ENCODE measurements at places on chromosomes 11 and 22. TPM values are rescaled to one million over a fixed set of nuclear protein-coding genes. Genes with fewer than 3 reads are reported as not detected.

- DNase-seq: no peak
Observed at GRCh38 chr11:85740481-85741400, 54.7 kb upstream of the CCDC89 start.

- DNase-seq: no peak
Observed at GRCh38 chr22:36100134-36100824, 60.3 kb downstream of the APOL3 start.

DNA sequence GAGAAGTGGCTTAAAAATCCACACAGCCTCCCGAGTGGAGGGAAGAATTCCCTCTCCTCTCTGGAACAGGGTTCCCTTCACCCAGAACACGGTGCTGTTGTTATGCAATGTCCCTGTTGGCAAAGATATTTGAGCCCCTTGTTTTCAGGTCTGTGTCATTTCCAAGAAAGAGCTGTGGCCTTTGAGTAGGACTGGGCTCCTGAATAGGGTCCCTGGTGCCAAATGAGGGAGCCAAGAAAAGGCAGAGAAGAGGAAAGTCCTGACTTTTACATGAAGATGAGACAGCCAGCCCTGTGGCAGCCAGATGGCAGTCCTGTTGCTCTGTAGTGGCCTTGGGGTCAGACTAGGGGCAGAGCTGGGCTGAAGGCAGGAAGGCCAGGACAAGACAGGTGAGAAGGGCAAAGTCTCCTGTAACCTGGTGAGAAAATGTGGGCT, 51.2 kb upstream of the ELF5 start:
- DNase-seq: no peak

- DNase-seq: no peak
Observed at GRCh38 chr11:60310407-60310998, 16.6 kb upstream of the MS4A6E start.

DNA sequence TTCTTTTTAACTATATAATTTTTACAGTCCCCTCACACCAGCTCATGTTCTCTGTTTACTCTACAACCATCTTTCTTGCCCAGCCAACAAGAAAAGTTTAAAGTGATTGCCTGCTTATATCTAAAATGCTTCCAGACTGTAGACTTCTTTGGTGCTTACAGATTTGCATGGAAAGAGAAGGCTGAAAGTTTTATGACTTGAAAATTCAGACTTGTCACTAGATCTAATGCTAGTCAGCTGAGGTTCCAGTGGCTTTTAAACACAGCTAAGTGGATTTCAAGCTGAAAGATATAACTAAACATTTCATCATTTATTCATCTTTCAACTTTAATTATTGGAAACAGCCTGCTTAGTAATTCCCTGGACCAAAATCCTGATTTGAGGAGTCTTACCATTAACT, 178.4 kb downstream of the NAV2 start:
- no peak for DNase-seq

- no peak for DNase-seq
Observed at GRCh38 chr11:121557348-121557747, 104.6 kb upstream of the SORL1-AS1 start.

DNA sequence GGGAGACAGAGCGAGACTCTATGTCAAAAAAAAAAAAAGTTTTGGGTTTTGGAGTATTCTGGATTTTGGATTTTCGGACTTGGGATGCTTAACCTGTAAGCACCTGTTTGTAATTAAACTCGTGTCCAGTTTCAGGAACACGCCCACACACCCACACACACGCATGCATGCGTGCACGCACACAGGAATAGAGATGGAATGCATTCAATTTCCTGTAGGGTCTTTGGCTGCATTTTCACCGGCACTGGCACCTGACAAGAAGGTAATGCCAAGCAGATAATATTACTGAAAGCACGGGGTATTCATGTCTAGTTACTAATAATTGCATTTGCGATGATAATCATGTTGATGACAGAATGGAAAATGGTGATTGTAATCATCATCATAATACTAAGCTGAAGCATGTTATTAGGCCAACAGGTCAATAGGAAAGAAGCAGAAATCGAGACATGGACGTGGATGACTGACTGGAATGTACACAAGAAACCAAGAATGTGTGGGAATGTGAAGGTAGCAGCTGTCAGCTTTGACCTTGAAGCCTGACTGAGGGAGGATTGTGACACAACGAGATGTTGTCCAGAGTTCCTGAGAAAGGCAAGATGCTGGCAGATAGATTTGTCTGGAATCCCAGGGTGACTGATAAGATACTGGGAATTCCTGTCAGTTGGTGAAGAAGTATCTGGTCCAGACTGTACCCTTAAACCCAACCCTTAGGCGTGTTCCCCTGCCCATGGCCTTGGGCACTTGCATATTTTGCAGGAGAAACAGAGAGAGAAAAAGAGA, 108.6 kb downstream of the SYN3 start:
- DNase-seq: no peak

DNA sequence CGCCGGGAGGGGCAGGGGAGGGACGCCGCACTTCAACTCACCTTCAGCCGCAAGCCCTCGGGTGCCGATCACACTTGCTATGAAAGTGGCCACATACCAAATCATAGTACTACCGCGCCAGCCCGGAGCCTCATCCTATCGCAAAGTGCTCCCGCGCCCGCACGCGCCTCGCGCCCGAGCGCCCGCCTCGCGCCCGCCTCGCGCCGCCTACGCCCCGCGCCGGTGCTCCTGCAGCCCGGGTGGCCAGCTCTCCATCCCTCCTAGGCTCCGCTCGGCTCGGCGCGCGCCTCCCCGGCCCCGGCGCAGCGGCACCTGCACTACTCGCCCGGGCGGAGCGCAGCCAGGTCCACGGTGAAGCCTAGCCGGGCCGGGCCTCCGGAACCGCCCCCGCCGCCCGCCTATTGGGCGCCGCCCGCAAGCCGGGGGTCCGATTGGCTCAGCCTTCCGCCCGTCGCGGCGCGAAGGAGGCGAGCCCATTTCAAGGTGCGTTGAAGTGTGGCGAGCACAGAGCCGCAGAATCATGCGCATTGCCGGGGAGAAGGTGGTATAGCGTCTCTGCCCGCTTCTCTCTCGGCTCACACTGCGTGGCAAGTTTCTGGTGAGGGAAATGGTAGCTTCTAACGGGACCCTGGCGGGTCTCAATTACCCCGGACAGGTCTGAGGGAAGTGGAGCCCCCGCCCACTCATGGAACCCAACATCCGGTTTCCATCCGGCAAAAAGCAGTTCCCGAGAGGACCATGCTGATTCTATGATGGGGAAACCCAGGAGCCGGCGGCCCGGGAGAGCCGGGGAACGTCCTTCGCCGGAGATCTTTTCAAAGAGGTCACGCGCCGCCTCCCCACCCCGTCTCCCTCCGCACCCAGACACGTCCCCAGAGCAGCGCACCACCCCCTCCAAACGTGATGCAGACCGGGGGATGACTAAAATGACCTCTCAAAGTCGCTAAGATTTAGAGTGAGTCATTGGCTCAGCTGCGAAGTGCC, at the start of gene IGSF9B:
Gene IGSF9B (minus strand): TSS at position 319 of the 984 bp plus-strand sequence. CDS start 214 bp downstream, at position 105.
- DNase-seq: no peak

DNA sequence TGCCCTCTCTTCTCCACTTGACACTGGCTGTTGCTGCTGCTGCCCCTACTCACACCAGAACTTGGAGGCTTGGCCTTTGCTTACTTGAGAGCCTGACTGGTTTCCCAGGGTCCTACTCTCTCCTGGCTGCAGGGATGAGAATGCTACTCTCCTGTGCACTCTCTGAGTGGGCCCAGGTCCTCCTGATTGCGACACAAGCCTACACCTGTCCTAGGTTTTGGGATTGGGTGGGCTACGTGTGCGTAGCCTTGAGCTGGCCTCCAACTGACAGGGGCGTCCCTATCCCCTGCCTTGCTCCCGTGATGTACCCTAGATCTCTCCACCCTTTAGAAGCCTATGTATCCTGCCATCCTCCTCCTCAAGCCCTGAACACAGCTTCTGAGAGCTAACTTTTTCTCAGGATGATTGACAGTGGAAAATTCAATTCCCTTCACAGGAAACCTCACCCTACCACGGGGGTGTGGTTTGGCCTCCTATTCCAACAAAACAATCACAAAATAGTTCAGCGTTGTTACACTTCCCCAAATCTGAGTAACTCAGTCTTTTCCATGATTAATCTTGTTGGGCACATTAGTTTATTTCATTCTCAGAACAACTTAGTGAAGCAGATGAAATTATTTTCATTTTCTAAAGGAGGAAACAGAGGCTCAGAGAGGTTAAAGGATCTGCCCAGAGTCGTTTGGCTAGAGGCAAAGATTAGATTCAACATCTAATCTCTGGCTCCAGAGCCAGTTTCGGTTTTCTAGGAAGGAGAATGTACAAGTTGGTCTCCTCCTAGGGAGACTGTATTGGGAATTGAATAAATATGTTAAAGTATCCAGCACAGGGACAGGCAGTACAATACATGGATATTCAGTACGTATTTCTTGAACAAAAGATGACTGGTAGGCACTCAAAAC, 17.6 kb upstream of the AMOTL1 start:
- no peak for DNase-seq

DNA sequence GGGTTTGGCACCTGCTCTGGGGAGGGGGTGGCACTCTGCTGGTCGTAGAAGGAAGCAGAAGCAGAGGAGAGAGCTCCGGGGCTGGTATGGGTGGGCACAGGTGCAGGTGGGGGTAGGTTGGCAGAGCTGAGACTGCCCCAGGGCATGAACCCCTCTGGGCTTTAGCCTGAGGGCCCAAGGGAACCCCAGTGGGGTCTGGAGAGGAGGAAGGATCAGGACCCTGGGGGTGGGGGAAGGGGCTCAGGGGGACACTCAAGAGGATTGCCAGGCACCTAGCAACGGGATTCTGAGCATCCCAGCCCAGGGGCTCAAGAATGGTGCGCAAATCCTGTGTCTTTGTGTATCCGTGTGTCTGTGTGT, 6.3 kb downstream of the ALDH3B2 start:
- DNase-seq: no peak

- DNase-seq: no peak
Observed at GRCh38 chr22:37752189-37753087, 55.3 kb upstream of the GCAT start.

PYGM gene
- not detected for total RNA-seq

MAP6 gene
- 1.5 TPM for total RNA-seq

KCNQ1OT1 gene
- total RNA-seq: 2.2 TPM

PRSS23 gene
- total RNA-seq: 282 TPM
